ENCODE measurements at places on chromosomes 5 and 9.

DNA sequence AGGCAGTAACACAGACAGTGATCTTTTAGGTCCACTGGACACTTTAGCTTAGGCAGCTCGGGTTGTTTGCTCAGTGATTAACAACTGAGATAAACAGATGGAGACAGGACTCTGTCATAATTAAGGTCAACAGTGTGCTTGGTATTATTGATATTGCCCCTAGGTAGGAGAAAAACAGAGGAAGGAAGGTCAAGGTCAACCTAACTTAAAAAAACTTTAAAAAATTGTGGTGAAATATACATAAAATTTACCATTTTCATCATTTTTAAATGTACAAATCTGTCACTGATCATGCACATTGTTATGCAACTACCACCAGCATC is 2.1 kb upstream of the HSPA4 start:
- no peak for DNase-seq

DNA sequence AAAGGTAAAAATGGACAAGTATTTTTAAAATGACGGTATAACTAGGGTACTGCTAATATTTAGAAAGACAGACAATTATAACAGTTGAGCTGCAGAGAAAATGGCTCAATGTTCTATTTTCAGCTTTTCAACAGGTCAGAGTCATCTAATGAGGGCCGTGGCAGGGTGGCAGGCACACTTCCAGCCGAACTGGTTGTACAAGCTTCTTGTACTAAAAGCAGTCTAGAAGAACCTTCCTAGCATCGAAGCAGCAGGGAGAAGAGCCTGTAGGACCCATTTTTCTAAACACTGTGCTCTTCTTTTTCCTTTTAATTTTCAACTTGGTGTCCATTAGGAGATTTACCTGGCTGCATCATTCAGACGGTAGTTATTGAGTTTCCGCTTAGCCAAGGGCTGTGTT is 85.6 kb downstream of the SLC28A3 start:
- no peak for DNase-seq

DNA sequence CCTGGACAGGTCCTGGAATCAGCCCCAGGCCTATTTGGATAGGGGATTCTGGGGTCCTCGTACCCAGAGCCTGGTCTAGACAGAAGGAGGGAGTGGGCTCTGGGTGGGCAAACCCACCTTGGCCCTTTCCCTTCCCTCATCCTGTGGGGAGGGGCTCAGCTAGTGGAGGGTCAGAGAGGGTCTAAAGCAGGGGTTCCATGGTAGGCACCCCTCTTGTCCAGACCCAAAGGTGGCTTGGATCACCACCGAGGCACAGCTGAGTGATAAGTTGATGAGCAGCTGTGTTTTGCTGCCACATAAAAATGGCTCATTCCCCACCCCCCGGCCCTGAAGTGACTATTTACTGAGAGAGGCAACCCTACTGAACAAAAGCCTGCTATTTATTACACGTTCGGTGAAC is 53.8 kb upstream of the KCNMB1 start:
- no peak for DNase-seq

GRCh38 chr9:128992995-128993394 is 35.1 kb downstream of the SH3GLB2 start:
- no peak for DNase-seq

DNA sequence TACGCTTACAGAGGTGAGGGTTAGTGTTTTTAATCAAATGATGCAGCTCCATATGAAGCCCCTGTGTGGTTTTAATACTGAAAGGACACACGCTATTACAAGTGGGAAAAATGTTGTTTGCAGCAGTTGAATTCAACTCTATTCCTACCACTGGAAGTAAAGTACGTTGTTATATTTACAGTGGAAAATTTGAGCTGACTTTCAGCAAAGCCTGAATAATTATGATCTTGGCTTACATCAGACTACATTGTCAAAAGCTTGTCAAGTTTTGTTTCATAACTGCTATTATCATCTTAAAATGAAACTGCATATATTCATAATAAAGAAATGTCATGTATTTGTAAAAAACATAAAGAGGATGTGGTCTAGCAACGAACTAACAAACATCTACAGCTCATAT is 818.5 kb downstream of the SEMA5A start:
- no peak for DNase-seq

- DNase-seq, result no peak
Measured at GRCh38 chr9:115006660-115007059, 76.3 kb upstream of the TNFSF8 start.

DNA sequence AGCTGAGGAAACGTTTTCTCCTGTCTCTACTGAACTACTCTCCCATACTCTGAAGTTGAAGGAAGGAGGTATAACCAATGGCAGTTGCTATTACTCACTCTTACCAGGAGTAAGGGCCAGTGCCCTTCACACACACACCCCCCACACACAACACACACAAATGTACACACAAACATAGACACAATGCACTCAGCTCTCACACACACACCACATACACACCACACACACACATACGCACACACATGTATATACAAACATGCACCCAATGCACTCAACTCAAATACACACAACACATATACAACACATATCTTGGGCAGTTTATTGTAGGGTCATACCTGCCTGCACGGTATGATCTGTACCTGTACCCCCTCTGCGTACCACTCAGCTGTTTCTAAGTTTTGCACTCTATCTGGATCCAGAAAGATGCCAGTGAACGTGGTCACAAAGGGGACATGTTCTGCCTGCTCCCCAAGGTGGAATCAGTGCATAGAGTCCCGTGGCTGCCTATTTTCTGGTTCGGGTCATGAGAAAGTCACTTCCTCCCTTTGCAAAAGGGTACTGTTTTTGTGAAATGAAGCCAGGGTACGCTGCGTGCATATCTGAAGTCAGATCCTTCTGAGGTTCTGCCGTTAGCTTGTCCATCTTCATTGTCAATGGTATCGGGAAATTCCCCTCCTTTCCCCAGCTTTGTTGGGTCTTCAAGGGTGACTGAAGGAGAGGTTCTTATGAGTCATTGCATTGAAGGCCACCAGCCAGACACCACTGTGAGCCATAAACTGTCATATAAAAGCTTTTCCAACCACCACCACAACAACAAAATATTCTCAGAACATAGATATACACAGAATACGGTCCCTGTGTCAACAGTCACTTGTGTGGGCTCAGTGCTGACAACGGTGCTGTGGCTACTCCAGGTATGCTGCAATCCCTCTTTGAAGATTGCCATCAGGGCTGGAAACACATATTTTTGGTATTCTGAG is 131.9 kb downstream of the UGCG start:
- no peak for DNase-seq

GRCh38 chr5:40233268-40233667 is 446.4 kb upstream of the PTGER4 start:
- no peak for DNase-seq

DNA sequence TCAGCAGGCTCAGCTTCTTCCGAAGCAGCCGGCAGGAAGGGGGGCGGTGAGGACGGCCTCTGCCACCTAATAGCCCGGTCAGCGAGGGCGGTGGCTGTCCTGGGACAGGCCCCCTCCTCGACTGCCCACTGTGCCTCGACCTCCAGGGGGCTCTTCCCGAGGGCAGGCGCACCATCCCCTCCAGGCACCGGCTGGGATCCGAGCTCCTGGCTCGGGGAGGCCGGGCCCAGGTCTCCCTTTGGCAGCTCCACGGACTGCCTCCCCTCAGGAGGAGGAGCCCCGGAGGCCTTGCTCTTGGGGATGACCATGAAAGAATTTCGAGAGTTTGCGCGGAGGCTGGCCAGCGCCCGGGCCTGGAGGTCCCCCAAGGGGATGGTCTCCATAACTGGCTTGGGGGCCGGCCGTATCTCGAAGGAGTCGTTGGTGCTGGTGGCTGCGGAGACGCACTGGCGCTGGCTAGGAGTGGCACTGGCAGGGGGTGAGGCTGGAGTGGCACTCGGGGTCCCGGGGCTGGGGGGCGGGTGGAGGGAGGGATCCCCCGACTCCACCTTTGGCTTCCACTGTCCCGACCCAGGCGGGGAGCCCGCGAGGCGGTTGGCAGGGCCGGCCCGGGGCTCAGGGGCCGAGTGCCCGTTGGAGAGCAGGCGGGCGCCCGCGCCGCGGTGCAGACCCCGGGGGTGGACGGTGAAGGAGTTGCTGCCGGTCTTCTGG is 975 bp downstream of the TPRN start:
- DNase-seq, result no peak

DNA sequence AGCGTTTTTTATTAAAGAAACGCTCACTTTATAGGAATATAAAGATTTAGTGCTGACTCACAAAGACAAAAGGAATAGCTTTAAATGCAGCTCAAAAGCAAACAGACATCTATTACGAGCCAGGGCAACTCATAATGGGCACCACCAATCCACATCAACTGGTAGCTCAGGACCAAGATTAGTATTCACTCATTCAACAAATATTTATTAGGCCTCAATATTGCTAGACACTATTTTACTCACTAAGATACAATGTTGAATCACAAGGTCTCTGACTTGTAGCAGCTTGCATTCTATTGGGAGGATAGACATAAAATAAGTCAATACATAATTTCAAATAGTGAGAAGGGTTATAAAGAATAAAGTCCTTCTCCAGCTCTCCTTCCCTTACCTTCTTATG is 8.0 kb upstream of the MAN2A1 start:
- DNase-seq, result no peak

DNA sequence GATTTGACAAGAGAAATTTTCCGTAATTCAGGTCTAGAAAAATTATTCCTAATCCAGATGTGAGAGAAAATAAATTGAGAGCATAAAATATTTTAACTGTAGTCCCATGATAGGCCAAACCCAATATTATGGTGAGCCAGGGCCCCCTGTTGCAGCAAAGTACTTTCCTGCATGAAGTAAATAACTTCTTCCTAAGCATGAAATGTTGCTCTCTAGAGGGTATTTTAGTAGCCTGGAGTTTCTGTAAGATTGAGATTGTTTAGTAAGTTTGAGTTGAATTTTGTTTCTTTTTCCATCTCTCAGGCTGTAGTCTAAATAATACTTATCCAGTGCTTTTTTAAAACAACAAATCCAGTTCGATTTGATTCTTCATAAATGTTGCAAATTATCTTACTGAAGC is 317.5 kb upstream of the MPDZ start:
- DNase-seq, result no peak

DNA sequence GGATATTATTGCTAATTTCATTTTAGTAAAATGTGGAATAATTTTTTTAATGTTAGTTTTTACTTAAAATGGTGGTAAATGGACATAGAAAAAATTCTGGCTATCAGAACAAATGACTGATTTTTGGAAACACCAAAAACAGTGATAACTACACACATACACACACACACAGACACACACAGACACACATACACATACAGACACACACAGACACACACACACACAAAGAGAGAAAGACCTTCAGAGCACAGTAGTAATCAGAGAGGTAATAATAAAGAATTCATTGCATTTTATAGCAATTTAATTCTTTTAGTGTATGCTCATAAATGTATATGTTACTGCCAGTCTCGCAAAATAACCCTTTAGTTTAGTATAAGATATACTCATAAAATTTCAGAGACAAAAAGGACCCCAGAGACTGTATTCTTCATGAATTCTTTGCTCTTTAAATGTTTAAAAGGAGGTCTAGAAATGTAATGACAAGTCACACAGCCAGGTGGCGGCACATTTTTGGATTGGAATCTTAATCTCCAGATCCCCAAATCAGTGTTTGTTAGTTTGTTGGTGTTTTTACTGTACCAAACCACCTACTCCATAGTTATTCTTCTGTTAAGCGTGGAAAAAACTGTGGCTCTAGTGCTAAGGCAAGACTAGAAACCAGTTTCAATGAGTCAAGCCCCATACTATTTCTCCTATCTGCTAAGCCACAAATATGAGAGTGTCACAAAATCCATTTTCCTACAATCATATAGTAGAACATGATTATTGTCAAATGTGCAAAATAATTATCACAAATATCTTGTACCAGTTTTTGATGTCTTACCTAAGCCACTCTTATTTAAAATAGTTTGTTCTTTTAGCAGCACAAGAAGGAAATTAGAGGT is 109.9 kb downstream of the EDIL3 start:
- no peak for DNase-seq
